Endothelial cell of umbilical vein (primary cell): ENCODE measurements at places on chromosomes 12 and 14.

GRCh38 chr14:55556929-55557623 is 22.9 kb upstream of the KTN1 start:
- DNase-seq: peak; percentile 94

GRCh38 chr14:78242086-78242485 is 71.9 kb downstream of the NRXN3 start:
- DNase-seq: no peak

DNA sequence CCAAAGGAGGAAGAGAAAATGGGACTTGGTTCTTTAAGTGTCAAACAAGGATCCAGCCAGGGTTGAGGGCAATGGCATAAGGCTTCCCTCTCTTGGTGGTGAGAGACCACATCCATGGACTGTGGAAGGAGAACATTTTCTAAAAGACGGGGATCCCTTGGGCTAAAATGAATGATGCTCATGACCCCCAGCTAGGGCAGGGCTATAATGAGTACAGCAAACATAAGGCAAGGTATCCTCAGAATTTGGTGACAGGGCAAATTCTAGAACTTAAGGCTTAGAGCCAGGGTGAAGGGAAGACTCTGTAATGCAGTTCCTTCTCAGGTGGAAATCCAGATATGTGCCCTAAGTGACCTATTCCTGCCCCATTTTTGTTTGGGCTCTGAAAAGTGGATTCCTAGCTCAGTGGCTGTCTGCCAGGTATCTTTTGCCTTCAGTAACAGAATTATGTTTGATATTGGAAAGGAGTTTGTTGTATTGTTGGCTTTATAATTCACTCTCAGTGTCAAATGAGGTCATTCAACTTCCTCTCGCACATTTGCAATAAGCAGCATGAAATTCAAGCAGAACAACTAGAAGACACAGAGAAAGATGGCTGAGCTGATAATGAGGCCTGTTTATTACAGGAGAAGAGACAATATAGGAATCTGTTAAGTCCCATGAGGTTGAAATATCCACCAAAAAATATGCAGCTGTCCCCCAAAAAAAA is 76.8 kb downstream of the DAD1 start:
- DNase-seq: peak; percentile 33

DNA sequence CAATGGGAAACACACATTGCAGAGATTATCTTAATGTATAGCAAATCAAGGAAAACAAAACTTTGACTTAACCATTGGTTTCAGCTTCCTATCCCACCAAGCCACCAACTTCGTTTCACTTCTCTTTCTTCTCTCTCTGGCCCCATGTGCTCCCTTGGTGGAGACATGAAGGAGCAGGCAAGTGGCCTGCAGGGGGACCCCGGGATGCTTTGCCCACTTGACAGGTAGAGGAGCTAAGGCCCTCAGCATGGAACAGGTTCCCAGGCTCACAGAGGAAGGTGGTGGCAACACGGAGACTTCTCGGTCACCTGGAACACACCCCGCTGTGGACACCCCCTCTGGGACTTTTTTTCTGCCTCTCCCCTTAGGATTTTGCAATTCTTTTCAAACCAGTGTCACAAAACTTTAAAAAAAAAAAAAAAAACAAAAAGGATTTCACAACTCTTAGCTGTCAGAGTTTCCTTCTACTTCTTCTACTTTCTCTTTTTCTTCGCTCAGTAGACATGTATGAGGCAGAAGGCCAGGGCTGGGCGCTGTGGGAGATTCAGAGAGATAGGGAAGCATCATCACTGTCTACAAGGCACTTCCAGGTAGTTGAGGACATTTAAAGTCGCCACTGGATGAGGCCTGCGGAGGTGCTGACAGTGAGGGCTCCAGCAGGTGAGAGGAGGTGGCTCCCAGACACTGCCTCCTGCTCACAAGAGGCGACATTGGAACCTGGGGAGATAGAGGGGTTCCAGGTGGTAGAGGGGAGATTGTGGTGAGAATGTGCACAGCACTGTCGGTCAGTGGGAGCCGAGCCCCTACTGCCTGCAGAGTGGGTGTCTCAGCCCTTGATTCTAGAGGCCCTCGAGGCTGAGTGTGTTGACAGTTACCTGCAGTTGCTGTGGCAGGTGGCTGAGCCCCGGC is 119.6 kb downstream of the GCH1 start:
- no peak for DNase-seq

DNA sequence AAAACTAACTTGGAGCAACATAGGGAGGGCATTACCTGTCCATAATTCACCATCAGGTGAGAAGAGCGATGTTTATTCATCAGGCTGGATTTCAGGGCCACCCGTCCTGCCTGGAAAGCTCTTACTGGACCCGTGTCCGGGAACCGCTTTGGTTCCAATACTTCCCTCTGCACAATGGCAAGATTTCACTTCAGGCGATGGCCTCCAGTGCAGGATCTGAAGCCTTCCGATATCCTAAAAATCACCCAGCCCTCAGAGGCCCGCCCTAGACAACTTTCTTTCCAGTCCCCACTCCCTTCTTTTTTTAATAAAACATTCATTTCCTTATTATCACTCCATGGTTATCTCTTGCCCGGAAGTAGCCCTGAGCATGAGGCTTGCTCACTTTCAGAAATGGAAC is 92.5 kb downstream of the BCL11B start:
- no peak for DNase-seq

DNA sequence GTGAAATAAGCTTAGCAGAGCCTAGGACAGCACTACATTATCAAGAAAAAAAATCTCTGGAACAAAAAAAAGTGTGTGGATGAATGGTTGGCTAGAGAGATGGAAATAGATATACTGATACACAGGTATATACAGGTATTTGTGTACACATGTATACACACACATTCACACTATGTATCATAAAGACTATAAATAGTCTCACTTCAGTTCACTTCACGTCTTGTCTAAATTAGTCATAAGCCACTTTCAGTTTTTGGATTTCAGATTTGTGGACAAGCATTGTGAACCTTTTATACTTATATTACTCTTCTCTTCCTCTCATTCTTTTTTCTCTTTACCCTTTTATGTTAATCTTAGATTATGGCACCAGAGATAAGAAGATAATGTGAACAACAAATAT is 41.8 kb upstream of the SLC6A15 start:
- DNase-seq: no peak
